ENCODE measurements at places on chromosomes 5 and 9. TPM values are rescaled to one million over a fixed set of nuclear protein-coding genes. Genes with fewer than 3 reads are reported as not detected.

UBE2D2 gene
- total RNA-seq, result 114 TPM

SEC61B gene
- total RNA-seq, result 148 TPM

CARTPT gene
- not detected for total RNA-seq

POU5F2 gene
- 1.0 TPM for total RNA-seq

Data from osteocyte (in vitro differentiated cells).